ENCODE measurements at places on chromosomes 13 and 19.

DNA sequence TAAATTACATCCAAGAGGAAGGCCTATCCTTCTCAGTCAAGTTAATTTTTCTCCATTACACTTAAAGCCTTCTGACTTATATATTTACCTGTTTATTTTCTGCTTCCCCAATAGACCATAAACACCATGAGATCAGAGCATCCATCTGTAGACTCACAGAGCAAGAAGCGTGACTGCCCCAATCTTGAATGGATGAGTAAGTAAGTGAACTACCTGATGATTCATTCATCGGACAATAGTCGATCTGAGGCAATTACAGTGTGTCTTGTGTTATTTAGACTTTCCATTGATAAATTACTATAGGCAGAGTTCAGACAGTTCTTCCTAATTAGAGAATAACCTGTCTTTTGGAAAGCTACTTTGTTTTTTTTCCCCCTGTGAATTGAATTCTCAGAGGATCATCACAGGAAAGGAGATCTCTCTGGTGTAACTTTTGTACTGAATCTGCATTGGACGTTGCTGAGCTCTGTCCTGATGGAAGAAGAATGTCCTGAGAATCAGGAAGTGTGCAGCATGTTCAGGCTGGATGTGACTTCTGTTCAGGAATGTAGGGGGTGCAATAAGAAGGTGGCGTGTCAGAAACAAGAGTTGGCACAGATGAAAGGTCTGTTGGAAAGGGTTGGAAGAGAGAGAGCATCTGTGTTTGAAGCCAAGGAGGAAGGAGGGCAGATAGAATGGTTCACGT lies 367.0 kb downstream of the NALCN start:
- no peaks in the 10 kb centered on the region for H3K27me3 ChIP-seq
- no peak overlapping the region for H3K27ac ChIP-seq
- no peaks in the 10 kb centered on the region for H3K4me1 ChIP-seq
- no peak overlapping the region for H3K4me3 ChIP-seq

- H3K4me1 ChIP-seq: no peaks in the 10 kb centered on the region
- DNase-seq: no peak
- H3K36me3 ChIP-seq: no peaks in the 10 kb centered on the region
Measured at GRCh38 chr19:13993590-13994300, 12.4 kb downstream of the RFX1 start.

GRCh38 chr13:102593466-102593865 lies 3.3 kb upstream of the TPP2 start:
- H3K27ac ChIP-seq: no peak overlapping the region
- peaks cover 3% of the 10 kb centered on the region for H3K4me1 ChIP-seq
- no peak overlapping the region for H3K4me3 ChIP-seq
- H3K27me3 ChIP-seq: no peaks in the 10 kb centered on the region
- DNase-seq: no peak

- H3K36me3 ChIP-seq: no peaks in the 10 kb centered on the region
- no peak for DNase-seq
- no peaks in the 10 kb centered on the region for H3K4me1 ChIP-seq
- H3K27me3 ChIP-seq: peaks cover 4% of the 10 kb centered on the region
- H3K4me3 ChIP-seq: no peak overlapping the region
- no peak overlapping the region for H3K27ac ChIP-seq
Measured at GRCh38 chr19:32266460-32266859, 79.0 kb upstream of the ZNF507 start.
